NCI-H1417 (cell line): ENCODE measurements at places on chromosomes 5 and 9.

GRCh38 chr9:94740145-94740840 lies 13.8 kb downstream of the AOPEP start:
- no peak for DNase-seq

DNA sequence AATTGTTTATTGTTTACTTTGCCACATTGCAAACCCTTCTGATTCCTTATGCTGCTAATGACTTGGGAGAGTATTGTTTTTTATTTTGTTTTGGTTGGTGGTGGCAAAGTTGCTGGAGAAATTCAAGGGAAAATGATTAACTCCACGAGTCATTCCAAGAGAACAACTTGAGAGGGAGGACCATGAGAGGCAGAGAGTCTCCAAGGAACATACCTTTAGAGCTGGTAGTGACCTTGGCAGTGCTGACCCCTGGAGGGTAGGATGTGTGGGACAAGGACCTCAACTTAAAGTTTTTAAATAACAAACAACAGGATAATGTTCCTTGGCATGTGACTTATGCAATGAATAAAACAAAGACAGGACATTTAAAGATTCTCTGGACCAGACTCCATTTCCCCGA lies 139.7 kb downstream of the LRRC70 start:
- no peak for DNase-seq

- DNase-seq: no peak
Measured at GRCh38 chr5:173868096-173868880, 19.9 kb upstream of the CPEB4 start.

DNA sequence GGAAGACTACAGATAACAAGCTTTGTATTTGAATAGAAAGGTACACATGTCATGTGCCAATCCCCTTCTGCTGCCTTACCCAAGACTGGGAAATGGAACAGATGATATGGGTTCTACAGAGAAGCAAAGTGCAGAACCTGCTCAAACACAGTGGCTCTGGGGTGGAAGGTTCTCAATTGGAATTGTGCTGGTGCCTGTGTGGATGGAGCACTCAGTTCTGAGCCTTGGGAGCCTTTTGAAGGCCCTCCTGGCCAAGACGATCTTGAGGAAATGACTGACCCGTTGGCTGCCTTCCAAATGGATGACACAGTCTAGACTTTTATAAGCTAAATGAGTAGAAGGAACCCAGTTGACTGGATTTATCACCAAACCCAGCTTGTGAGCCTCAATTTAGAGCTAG lies 4.2 kb upstream of the PRSS3 start:
- no peak for DNase-seq

DNA sequence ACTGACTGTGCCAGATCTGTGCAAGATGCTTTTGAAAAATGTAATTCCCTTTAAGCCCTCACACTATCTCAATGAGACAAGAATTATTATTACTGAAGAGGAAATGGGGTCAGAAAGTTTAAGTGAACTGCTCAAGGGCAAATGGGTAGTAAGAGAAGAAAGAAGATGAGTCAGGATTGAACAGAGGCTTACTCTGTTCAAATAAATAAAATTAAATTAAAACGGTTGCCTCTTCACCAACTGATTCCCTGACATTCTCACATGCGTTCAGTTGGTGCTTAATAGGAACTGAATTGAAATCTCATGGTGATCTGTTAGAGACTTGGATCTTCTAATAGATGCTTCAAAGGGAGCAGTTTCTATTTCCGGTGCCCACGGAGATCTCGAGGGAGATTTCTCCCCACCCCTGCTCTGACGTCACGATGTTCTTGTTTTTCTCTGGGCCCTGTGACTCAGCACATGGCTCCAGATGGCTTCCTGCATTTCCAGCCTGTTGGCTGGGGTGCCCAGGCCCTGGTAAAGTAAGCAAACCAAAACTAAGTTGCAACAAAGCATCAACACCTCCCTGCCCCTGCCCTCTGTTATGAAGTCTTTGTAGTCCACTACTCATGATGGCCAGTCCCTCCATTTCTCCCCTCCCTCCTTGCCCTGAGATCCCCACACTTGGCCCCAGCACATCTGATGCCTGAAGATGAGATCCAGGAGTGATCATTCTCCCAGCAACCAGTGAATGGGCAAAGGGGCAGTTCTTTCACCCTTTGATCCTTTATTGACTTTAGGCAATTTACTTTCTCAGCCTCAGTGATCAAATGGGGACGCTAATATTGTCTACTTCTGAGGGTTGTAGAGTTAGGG lies 106.1 kb upstream of the CPEB4 start:
- peak; percentile 2 for DNase-seq

DNA sequence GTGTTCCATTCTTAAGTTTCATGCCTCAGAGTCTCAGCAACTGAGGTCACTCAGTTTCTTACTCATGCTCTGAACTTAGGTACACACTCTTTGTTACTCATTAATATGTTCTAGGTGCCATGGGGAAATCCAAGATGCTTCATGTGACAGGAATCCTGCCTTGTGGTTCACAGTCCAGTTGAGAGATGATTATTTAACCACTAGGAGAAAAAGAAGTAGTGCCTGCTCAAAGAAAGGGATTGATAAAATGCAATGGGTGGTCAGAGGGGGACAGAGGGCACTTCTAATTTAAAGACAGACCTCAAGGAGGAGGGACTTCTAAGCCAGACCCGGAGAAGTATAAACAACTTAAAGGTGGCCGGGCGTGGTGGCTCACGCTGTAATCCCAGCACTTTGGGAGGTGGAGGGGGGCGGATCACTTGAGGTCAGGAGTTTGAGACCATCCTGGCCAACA lies 69.0 kb downstream of the UGCG start:
- no peak for DNase-seq

- no peak for DNase-seq
Measured at GRCh38 chr9:35370241-35370640, 119.7 kb upstream of the RUSC2 start.

DNA sequence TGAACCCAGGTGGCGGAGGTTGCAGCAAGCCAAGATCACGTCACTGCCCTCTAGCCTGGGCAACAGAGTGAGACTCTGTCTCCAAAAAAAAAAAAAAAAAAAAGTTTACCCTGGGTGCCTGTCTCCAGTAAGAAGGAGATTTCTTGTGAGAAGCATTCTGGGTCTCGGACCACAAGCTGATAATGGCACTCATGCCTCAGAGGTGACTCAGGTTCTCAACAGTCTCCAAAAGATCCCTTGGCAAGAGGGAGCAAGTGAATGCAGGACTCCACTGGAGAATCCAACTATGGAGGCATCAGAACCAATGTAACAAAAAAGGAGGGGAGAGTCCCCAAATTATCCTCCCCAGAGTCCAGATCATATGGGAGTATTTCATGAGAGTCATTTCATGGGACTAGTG lies 106.0 kb upstream of the LRRTM2 start:
- no peak for DNase-seq

GRCh38 chr9:27851858-27852257 lies 278.6 kb upstream of the C9orf72 start:
- no peak for DNase-seq

GRCh38 chr9:37913480-37914153 lies 9.7 kb upstream of the SLC25A51 start:
- peak; percentile 85 for DNase-seq
